Stimulated activated CD8-positive, alpha-beta memory T cell treated with anti-CD3 and anti-CD28 coated beads, Interleukin-15, amount 100 ng/mL, for 24 hours (primary cell): ENCODE measurements at places on chromosomes 2 and 18.

GRCh38 chr2:15565392-15565791 lies 4.3 kb upstream of the NBAS start:
- DNase-seq: no peak

GRCh38 chr2:240109386-240109785 lies 26.7 kb downstream of the COPS9 start:
- no peak for DNase-seq

GRCh38 chr18:38933322-38933721 lies 1367.7 kb upstream of the CELF4 start:
- no peak for DNase-seq

GRCh38 chr2:235747001-235747785 lies 253.3 kb downstream of the AGAP1 start:
- no peak for DNase-seq

GRCh38 chr2:25078170-25079049 lies 36.5 kb downstream of the EFR3B start:
- no peak for DNase-seq

DNA sequence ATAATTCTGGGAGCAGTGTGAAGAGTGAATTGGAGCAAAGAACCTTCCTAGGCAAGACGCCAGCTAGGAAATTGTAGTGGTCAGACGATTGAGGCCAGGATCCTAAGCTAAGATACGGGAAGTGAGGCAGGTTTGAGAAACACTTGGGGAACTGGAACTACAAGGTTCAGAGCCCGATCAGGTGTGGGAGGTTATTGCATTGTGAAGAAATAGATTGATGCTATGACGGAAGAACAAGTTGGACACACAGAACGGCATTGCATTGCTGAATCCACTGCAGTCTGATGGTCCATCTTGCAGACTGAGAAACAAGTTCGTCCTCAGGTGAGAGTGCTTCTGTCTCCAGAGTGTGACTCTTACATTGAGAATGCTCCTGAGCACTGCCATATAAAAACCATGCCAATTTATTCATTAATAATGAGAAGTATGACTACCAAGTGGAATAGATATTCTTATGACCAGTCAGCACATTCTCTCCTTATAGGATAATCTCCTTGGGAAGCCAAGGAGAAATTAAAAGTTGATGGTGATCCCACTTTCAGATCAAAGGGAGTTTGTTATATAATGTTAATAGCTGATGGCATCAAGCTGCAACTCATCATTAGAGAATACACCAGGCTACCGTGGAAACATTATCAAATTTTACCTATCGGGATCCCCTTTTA lies 30.9 kb downstream of the ANTXR1 start:
- DNase-seq: no peak

- no peak for DNase-seq
These were observed 28.2 kb upstream of the ATG16L1 start for GRCh38 chr2:233223059-233223894.

DNA sequence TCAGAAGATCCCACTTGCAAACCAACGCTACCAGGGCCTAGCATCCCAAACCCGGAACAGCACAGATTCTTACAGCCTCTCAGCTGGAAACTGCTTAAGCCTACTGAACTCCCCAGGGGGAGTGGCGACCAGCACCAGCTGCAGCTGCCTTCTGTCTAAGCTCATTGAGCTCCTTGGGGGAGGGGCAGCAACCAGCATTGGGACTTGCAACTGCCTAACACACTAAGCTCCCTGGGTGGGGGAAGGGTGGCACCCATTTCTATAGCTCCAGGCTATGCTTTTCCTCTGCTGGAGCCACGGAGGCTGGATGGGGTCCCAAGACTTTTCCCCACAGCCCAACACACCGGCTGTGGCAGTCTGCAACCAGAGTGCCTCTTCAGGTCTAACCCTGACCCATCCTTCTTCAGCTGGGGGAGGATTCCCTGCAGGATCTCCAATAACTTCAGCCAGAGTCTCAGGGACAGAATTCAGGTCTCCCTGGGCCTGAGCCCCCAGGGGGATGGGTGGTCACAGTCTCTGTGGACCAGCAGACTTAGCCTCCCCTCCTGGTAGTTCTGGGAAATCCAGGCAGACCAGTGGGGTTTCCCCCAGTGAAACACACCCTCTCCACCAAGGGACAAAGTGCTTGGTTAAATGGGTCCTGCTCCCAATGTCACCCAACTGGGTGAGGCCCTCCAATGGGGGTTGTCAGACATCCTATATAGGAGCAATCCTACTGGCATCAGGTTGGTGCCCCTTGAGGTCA lies 45.9 kb upstream of the ITGA4 start:
- no peak for DNase-seq

- DNase-seq: no peak
These were observed 39.5 kb upstream of the FHL2 start for GRCh38 chr2:105438104-105438929.

DNA sequence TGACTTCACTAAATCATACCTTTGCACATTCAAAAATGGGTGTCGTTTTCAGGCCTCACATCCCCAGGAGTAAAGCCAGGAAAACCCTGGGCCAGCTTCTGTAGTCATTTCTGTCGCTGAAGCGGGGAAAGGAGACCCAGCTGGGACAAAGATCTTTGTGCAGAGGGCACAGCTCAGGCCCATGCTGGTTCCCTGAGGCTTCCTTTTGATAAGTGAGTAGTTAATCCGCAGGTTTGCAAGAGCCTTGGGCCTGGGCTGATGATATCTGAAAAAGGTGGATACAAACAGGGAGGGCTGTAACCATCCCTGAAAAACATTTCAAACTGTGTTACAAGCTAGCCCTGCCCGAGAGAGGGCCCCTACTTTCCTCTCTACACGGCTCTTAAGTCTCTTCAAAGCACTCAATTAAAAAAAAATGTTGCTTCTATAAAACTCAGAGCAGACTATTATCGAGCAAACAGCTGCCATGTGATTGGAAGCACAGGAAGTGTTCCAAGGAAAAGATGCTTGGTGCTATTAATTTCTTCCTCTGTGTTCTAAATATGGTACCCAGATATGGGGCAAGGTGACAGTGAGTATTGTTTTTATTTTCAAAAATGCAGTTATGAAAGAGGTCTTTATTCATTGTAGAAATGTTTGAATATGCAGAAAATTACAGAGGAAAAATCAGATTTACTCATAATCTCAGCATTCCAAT lies 117.2 kb downstream of the LNPK start:
- DNase-seq: no peak

- DNase-seq: no peak
These were observed 124.2 kb downstream of the UBE2E3 start for GRCh38 chr2:181104512-181105115.

DNA sequence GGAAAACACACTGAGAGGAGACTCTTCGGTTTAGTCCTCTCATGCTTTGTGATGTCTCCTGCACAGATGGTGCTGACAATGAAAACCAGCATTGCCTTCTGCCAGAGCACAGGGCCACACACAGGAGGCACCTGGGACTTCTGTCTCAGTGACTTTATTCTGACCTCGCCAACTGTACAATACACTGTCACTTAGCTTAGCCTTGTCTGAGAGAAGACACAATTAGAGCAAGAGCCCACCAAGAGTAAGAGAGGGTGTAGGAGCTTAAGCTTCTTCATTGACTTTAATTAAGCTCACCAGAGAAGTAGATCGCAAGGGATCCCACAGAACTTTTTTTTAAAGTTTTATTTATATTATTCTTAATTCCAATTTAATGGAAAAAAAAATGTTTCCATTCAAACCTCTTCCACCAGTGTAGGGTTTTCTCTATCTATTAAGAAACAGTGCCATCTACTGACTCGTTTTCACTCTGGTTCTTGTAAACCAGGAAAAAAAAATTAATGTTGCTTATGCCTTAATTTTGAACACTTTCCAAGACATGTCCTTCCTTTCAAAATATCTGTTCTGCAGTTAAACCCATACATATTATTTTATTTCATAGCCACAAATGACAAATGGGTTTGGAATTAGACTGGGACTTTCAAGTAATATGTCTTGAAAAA lies 42.4 kb upstream of the DDX18 start:
- DNase-seq: no peak

DNA sequence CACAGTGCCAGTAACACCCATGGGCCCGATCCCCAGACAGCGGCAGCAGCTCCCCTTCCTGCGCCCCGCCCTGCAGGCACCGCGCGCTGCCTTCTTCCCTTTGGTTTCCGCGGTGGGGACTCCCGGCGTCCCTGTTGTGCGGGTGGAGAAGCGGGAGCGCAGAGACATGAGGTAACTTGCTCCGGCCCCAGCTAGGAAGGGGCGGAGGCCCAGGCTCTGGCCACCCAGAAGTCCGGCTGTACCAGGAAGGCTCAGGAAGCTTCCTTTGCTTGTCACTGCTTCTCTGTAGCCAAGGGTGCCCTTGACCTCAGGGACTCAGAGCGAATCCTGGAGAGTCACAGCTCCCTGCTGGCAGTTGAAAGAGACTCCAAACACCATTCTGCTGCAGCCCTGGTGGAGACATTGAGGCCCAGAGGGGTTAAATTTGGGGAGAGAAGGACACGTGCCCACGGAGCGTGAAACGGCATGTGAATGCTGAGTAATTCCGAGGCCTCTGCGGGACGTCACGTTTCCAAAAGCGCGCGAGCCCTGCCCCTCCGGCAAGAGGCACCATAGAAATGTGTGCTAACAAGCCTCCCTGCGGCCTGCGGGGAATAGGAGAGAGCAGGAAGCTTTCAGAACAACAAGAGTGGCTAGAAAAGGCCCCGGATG lies 6.7 kb upstream of the ADCY3 start:
- DNase-seq: no peak

DNA sequence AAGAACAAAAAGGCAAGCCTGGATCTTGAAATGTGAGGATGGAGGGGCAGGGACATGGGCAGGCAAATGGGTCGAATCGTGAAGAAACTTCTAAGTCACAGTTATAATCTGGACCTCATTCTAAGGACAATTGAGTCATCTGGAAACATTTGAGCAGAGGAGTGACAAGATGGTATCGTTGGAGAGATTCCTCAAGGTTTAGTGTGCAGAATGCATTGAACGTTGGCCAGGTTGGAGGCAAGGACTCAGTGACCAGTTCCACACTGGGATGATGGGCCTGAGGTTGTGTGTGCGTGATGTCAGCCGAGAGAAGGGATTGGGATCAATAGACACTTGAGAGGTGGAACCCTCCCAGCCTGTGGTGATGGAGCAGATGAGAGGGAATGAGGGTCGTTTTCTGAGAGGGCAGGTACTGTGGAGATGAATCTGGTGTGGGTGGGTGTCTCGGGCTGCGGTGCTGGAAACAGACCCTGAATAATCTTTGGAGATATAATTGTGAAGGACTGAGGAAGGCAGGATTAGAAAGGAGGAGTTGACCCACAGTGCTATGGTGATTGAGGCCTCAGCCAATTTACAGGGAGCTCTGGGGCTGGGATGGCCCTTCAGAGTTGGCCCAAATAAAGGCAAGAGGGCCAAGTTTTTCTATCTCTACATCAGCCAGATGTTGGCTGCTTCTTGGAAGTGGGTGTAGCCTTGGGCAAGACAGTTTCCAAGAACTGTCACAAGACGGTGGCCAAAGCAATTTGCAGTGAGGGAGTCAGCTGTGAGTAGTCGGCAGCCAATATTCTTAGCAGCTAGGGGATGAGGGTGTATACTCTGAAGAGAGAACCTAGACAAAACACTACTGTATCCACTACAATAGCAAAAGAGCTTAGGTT lies 5.8 kb upstream of the ZNF532 start:
- no peak for DNase-seq

- no peak for DNase-seq
These were observed 47.7 kb downstream of the GLI2 start for GRCh38 chr2:120783371-120783791.

DNA sequence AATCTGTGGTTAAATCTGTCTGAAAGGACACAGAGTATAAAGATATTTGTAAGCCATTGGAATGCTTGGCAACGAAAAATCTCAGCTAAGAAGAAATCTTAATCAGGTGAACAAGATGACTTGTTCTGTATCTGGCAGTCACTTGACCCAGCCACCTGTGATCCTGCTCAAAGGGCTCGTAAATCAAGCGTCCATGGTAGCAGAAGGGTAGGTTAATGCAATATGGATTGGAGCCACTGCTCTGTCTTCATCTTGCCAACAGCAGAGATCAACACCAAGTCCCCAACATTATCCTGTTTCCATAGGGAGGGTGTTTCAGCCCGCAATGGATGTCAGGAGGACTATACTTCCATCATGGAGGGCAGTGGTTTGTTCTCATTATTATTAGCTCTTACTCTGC lies 378.4 kb downstream of the CDH7 start:
- no peak for DNase-seq
